ENCODE measurements at places on chromosomes 12 and 14. TPM values are rescaled to one million over a fixed set of nuclear protein-coding genes. Genes with fewer than 3 reads are reported as not detected.

DNA sequence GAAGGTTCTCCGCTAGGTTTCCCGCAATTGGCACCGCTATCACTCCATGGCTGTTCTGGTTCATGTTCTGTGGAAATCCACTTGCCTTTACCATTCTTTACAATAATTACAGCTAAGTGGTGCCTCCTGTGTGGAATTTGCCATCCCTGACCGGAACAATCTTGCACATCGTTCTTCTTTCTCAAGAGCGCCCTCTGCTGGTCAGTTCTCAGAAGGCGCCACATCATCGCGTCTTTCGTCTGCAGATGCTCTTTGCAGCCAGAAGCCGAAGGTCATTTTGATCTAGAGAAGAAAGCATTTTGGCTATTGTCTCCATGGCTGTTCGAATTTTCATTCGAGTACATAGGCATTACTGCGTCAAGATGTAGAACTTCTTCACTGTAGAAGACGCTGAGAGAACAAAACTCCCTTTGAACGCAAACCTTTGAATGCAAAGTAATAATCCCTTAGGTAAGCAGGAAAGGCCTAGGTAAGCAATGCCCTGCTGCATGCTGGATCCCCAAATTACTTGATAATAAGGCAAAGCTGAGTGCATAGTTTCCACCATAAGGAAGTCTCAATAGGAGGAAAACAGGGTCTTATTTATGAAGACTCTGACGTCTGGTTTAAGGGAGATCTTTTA, 10.1 kb upstream of the RTRAF start:
- peak; percentile 82 for DNase-seq

GRCh38 chr14:101464310-101464983, 96.8 kb upstream of the DIO3 start:
- no peak for DNase-seq

GRCh38 chr12:103085541-103085940, 128.1 kb downstream of the ASCL1 start:
- no peak for DNase-seq

GRCh38 chr14:71556730-71557129, 375.5 kb upstream of the RGS6 start:
- no peak for DNase-seq

- DNase-seq = no peak
Observed at GRCh38 chr14:29906256-29906870, 21.3 kb downstream of the PRKD1 start.

GRCh38 chr12:4438834-4439596, 6.6 kb downstream of the FGF6 start:
- DNase-seq = no peak

DNA sequence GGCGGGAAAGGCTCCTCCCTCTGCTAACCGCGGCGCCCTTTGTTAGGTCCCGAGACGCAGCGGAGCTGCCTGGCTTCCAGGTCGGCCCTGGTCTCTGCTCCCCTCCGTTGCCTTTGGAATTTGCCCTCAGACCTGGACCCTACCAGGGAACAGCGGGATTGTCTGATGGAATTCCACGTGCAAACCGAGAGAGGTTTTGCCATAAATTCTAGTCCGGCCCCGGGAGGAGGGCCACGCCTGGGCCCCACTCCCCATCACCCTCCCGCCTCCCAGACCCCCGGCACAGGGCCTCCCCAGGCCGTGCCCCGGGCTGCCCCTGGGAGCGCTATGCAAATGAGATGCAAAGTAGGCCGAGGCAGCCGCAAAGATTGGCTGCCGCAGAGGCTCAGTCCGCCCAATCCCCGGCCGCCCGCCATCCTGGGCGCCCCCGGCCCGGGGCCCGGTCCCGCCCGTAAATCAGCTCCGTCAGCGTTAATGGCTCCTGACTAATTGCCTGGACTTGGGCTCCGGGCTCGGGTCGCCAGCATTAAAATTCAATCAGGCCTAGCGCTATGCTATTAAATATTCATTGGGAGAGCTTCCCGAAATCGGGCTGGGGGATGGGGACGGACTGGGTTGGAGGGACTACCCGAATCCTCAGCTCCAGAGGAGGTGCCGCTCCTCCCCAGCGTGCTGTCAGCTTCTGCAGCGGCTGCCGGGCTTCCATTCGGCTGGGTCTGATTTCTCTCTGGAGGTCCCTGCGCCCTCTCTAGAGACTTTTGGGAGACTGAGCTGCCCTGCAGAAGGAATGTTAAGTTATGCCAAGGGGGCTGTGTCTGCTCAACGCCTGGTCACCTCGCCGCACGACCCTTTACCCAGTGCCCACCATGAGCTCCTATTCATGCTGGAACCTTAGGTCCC, 15.7 kb upstream of the FIGNL2 start:
- no peak for DNase-seq

Gene LMNTD1
- not detected for total RNA-seq

Gene STXBP6
- total RNA-seq = 30.5 TPM
